Ureter (tissue), 1 donor: ENCODE measurements at places on chromosomes 7 and 10.

GRCh38 chr10:86223256-86223655 is 143.3 kb downstream of the GRID1 start:
- DNase-seq = no peak

GRCh38 chr10:130740915-130741750 is 570.4 kb downstream of the TCERG1L start:
- DNase-seq = no peak

GRCh38 chr7:45978010-45978681 is 57.1 kb upstream of the IGFBP3 start:
- peak; percentile 62 for DNase-seq

- no peak for DNase-seq
These were observed 319.7 kb downstream of the GFRA1 start for GRCh38 chr10:115953281-115953680.

DNA sequence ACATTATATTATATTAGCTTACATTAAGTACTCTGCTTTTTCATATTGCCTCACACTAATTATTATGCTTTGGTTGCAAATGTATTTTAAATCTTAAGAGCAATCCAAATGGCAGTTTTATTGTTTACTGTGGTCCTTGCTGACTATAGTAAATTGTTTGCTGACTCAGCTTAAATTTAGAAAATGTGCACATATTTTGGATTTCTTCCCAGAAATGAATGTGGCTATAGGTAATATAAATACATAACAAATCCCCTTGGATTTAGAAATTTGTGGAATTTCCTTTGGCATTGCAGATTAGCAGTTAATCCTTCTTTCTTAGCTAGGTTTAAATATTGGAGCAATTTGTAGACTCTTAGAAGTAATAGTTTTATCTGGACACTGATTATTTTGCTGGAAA is 565.8 kb downstream of the NRG3 start:
- no peak for DNase-seq

- no peak for DNase-seq
These were observed 463.2 kb downstream of the GALNT17 start for GRCh38 chr7:71595176-71595575.

DNA sequence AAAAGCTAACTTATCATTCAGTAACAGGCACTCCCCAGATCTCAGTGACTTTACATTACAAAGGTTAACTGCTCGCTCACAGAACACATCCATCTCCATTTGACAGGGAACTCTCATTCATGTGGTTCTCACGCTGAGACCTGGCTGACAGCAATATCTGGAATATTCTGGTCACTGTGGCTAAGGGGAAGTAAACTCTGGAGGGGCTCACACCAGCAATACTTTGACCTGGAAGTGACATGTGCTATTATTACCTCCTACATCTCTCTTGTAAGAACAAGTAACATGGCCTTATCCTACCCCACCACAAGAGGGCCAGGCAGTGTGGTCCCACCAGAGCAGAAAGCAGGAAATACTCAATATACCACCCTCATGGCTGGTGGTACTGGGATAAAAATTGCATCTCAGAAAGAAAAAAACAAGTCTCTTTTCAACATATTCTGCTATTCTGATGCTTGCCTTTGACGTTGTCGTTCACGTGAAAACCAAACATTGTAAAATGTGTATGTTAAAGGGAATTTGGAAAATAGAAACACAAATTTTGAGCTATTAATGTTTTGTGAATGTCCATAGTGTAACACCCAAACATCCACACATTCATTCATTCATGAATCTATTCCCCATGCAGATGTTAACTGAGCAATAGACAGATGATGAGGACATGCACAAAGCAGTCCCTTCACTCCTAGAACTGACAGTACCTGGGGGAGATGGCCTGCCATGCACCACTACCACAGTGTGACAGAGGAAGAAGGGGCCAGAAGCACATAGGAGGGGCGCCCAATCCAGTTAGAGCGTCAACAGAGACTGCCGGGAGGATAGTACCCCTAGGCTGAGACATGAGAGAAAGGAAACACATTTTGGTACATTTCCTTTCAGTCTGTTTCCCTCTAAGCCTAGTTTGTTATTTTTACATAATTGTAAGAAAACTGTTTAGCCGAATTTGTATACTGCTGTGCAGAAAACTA is 166.0 kb upstream of the SP4 start:
- DNase-seq = no peak

DNA sequence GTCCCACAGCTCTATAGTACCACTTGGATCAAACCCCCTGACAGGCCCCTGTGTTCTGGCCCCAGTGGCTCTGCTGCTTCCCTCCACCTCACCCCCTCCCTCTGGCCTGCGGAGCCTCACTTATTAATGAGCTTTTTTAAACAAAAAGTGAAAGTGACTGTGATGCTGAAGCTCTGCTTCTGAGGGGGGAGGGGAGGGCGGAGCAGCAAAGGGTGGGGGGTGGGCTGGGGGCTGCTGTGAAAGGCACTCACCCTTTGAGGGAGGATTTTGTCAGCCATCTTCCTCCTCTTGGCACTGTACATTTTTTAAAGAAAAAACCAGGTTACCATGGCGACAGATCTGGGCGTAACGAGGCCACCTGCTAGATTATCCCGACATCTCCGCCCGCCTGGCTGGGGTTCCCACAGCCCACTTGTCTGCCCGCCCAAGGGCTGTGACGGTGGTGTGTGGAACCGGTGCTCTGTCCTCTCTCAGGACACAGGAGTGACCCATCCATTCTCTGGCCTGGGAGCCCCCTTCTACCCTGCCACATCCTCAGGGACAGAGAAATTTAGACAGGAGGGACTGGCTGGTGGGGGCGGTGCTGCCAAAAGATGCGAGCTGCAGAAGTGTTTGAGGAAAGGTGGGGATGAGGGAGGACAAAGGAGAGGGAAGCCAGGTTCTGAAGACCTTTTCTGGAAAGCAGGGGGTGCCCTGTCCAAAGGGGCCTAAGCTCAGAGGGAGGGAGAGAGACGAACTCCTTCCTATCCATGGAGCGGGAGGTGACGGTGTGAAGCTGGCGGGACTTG is 4.9 kb downstream of the SMARCD3 start:
- DNase-seq = no peak

DNA sequence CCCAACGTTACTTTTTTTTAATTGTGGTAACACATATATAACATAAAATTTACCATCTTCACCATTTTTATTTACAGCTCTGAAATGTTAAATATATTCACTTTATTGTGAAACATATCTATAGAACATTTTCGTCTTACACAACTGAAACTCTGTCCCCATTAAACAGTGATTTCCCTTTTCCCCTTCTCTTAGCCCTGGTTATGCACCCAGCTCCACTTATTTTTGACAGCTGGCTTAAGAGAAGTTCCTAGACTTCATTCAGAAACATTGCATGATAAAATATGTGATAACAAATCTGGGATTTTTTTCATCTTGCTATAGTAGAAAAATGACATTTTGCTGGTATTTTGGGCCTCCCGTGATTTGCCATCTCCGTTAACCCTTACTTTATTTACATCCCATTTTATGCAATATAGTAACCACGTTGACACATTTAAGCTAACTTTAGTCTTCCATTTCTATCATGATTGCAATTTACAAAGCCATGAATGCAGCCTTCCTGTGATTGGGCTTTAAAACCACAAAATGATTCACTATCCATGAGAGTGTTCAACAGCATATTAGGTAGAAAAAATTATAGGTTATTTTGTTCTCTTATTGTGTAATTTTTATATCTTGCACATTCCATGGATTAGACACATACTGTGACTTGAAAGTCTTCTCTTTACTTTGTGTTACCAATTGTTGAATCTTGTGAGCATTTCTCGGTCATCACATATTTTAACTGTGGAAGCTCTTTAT is 139.6 kb downstream of the SND1 start:
- DNase-seq = no peak

GRCh38 chr7:128053991-128054390 is 22.8 kb upstream of the LRRC4 start:
- DNase-seq = no peak

- DNase-seq = no peak
These were observed 371.8 kb downstream of the MDFIC start for GRCh38 chr7:115293628-115294240.

- DNase-seq = no peak
These were observed 160.4 kb downstream of the GRID1 start for GRCh38 chr10:86206240-86206579.

- no peak for DNase-seq
These were observed 26.4 kb downstream of the NUDT13 start for GRCh38 chr10:73136627-73137026.

GRCh38 chr10:6953271-6953801 is 373.3 kb upstream of the PRKCQ start:
- DNase-seq = no peak

DNA sequence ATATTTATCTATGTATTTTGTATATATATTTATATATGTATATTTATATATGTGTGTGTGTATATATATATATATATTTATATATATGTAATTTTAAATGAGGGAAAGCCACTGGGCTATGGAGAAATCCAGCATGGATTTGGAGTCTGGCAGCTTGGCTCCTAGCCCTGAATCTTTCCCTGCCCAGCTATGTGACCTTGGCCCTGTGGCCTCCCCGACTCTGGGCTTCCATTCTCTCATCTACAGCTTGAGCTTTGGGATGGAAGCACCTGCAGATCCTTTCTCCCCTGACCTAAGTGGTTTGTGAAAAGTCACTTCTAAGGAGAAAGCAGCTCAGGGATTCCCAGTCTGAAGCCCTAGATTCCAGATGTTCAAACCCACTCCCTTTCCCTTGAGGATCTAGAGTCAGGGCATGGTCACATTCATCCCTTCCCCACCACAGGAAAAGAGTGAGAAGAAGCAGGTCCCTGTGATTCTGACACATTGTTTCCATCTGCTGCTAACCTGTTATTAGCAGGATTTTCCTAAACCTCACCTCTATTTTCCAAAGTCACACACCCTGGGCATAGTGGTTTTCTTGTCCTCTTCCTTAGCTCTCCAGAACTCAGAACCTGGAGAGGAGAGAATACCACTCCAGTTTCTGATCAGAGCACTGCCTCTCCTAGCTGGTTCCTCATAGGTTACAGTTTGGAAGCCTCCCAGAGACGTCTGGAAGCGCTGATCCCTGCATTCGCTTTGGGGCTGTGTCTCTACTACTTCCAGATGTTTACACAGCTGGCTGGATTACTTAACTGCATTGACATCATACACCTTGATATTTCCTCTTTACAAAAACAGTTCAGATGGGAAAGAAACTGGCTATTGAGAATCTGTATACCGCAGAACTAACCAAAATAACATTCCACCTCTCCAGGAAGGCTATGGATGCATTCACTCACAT is 327.5 kb upstream of the ZMIZ1 start:
- no peak for DNase-seq

DNA sequence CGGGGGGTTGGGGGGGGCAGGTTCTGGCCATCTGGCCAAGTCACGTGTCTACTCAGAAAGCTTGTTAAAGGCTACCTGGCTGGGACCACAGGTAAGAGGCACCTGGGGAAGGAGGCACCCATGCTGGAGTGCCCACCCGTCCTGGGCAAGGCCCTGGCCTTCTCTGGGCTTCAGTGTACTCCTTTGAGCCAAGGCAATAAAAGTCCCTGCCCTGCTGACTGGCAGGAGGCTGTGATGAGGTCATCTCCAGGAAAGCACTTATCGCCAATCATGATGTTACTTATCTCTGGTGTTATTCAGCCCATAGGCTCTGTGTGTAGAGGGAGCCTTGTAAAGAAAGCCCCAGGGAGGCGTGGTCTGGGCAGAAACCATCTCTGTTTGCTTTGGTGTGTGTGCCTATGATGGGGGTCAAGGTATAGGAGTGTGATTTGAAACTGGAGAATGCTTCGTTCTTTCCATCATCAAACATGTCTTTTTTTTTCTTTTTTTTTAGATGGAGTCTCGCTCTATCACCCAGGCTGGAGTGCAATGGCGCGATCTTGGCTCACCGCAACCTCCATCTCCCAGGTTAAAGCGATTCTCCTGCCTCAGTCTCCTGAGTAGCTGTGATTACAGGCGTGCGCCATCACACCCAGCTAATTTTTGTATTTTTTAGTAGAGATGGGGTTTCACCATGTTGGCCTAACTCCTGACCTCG is 2.5 kb upstream of the CLDN4 start:
- no peak for DNase-seq

DNA sequence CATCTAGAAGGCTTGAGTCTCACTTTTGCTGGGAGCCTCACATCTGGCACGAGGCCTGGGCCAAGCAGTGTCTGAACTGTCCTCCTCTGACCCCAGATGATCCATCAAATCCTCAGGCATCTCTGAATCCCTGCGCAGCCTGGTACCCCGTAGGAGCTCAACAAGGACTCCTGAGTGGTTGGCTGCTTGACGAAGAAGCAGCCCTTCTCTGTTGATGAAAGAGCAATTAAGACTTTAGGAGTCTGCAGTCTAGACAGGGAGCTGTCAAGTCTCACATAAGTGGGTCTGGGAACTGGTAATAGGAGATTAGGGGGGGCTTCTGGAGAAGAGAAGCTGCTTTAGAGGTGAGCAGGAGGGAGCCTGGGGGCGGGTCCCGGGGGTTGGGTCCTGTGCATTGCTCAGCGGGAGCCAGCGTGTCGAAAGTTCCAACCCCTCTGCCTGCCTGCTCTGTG is 326.0 kb downstream of the RPS24 start:
- DNase-seq = no peak

GRCh38 chr7:3780525-3780924 is 479.5 kb downstream of the SDK1 start:
- DNase-seq = no peak

- DNase-seq = no peak
These were observed 40.9 kb downstream of the FHIP2A start for GRCh38 chr10:114862456-114862855.

GRCh38 chr7:45203459-45203858 is 45.9 kb downstream of the RAMP3 start:
- DNase-seq = no peak
